Heart left ventricle (tissue), 16 donors: ENCODE measurements at places on chromosomes 4 and X. TPM values are rescaled to one million over a fixed set of nuclear protein-coding genes. Genes with fewer than 3 reads are reported as not detected.

The ERAS gene
- total RNA-seq: not detected

The MEPE gene
- total RNA-seq: not detected

The BEX2 gene
- total RNA-seq: 4.9 TPM

The GLUD2 gene
- 2.1 TPM for total RNA-seq

The NLGN4X gene
- total RNA-seq: 1.1 TPM

The ADAM29 gene
- total RNA-seq: not detected

The TRIM2 gene
- 20.6 TPM for total RNA-seq

The SPANXC gene
- total RNA-seq: not detected

The EDA2R gene
- total RNA-seq: 1.4 TPM

The CT83 gene
- not detected for total RNA-seq

The NXF2 gene
- not detected for total RNA-seq

The SOX3 gene
- not detected for total RNA-seq

The ODAPH gene
- not detected for total RNA-seq

The ZXDA gene
- total RNA-seq: 4.2 TPM

The TENM3 gene
- 3.6 TPM for total RNA-seq

The GAGE12H gene
- total RNA-seq: not detected

The IL21 gene
- not detected for total RNA-seq

The MTCP1 gene
- 0.24 TPM for total RNA-seq

The MAGED4 gene
- total RNA-seq: not detected

The VSIG1 gene
- 0.35 TPM for total RNA-seq

The CLNK gene
- total RNA-seq: not detected

The CFAP47 gene
- not detected for total RNA-seq

The HSFX2 gene
- 1.2 TPM for total RNA-seq

The YY2 gene
- 0.63 TPM for total RNA-seq

The CNKSR2 gene
- 2.1 TPM for total RNA-seq

The PCDH11X gene
- total RNA-seq: 0.07 TPM

The LINC00632 gene
- 716 TPM for total RNA-seq

The CT45A6 gene
- not detected for total RNA-seq

The CYLC1 gene
- total RNA-seq: not detected

The TBC1D19 gene
- 8.4 TPM for total RNA-seq

The CRMP1 gene
- 2.3 TPM for total RNA-seq

The SULT1B1 gene
- 0.54 TPM for total RNA-seq

The TKTL1 gene
- 7.7 TPM for total RNA-seq

The SPATA18 gene
- total RNA-seq: 3.6 TPM

The GAGE13 gene
- total RNA-seq: not detected

The UGT2B17 gene
- not detected for total RNA-seq

The RPS6KA6 gene
- 0.38 TPM for total RNA-seq

The CAPN6 gene
- total RNA-seq: 0.05 TPM

The MAGEA3 gene
- not detected for total RNA-seq

The SYNPO2 gene
- total RNA-seq: 247 TPM

The RRH gene
- total RNA-seq: not detected

The BEND2 gene
- 0.06 TPM for total RNA-seq

The PDGFC gene
- 10.0 TPM for total RNA-seq

The GSPT2 gene
- 9.3 TPM for total RNA-seq

The CXCL1 gene
- 1.8 TPM for total RNA-seq

The KCNIP4 gene
- not detected for total RNA-seq

The PAGE2B gene
- not detected for total RNA-seq
